Fibroblast of the conjunctiva (primary cell): ENCODE measurements at places on chromosomes 7 and 10.

DNA sequence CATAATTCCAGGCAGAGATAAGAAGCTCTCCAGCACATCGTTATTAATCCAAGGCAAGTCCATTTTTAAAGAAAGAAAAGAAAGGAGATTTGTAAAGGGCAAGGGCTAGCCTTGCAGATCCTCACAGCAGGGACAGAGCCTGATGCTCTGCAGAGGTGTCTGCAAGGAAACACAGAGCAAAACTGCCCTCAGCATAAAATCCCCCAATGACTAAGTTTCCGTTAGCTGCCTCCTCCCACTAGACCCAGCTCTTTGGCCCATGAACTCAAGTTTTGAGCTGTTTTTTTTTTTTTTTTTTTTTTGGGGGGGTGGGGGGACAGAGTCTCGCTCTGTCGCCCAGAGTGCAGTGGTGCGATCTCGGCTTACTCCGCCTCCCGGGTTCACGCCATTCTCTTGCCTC lies 300.7 kb downstream of the MTERF1 start:
- no peak for DNase-seq

- no peak for DNase-seq
These were observed 163.6 kb downstream of the HGF start for GRCh38 chr7:81606078-81606863.

GRCh38 chr7:150564006-150564405 lies 3.2 kb upstream of the GIMAP4 start:
- DNase-seq = no peak

DNA sequence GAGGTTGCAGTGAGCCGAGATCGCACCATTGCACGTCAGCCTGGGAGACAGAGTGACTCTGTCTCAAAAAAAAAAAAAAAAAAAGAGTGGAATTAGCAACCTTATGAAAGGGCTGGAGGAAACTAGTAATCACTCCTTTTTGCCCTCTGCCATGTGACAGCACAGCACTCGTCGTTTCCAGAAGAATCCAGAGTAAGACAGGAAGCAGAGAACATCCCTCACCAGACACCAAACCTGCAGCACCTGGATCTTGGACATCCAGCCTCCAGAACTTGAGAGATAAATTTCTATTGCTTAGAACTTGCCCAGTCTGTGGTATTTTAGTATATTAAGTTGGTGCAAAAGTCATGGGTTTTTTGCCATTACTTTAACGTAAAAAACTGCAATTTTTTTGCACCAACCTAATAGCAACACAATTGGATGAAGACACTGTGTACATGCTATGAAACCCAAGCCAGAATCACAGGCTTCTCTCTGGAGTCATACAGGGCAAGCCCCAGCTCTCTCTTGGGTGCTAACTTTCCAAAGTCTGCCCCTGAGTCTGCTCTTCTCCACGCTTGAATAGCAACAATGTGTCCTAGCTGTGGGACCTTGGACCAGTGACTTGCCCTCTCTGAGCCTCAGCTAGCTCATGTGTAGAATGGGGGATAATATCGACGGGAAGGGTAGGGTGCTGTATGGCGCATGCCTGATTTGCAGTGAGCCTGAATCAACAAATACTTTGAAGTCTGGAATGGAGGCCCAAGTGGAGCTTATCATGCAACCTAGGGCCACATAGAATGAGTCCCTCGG lies 55.1 kb downstream of the CHST3 start:
- no peak for DNase-seq

DNA sequence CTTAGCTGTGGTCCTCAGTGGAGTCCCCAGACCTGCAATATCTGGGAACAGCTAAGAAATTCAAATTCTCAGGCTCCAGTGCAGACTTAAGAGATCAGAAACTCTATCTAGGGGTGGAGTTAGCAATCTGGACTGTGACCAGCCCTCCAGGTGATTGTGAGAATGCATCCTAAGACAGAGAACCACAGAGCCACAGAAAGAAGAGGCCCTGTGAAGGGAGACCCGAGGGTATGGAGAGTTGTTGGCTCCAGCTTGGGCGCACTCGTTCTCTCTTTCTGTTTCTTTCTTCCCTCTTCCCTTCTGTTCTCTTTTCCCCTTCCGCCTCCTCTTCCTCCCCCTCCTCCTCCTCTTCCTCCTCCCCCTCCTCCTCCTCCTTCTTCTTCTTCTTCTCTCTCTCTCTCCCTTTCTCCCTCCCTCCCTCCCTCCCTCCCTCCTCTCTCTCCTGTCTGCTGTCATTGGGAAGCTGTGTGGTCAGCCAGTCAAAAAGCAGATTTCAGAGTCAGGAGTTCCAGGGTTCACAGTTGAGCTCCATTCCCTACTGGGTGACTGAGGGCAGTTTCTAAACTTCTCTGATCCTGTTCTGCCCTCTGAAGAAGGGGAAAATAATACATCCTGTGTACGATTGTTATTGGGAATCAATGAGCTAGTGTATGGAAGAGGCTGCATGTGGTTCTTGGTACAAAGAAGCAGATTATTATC lies 62.1 kb upstream of the STEAP1B start:
- no peak for DNase-seq
